ENCODE measurements at places on chromosomes 13 and 19.

GRCh38 chr13:80685942-80686341 lies 345.0 kb upstream of the SPRY2 start:
- DNase-seq: no peak

GRCh38 chr13:113421673-113422270 lies 31.5 kb downstream of the ADPRHL1 start:
- no peak for DNase-seq

GRCh38 chr19:53389978-53390377 lies 5.0 kb upstream of the ZNF765 start:
- no peak for DNase-seq

DNA sequence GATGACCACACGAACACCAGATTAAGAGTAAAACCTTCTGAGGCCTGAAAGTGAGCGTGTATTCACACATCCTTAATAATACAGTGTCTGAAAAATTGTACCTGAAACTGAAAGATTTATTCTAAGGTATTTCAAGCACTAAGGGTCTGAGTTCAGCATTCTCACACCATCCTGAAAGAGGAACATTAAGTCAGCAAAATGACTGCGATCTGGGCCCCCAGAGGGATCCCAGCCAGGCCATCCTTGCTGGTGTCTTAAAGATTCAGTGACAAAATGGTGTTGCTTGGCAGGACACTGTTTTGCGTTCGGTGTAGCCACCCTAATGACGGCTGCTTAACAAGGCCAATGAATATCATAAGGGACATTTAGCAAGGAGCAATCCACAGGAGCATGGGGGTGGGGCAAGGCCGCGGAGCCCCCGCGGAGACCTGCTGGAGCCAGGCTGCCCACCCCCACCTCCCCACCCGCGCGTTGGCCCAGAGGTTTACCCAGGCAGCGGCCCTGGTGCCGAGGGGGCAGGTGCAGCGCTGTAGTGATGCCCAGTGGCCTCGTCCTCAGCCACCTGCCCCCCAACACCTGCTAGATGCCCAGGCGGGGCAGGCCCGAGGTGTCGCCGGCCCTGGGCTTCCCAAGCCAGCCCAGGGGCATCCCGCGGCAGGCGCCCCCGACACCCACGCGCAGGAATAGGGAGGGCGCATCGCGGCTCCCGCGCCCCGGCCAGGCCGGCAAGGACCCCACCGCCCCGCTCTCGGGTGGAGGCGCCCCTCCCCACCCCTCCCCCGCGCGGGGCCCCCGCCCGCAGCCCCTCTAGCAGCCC lies 742 bp downstream of the NALCN start:
- no peak for DNase-seq

GRCh38 chr19:6047741-6048251 lies 62.5 kb downstream of the RFX2 start:
- peak; percentile 2 for DNase-seq

DNA sequence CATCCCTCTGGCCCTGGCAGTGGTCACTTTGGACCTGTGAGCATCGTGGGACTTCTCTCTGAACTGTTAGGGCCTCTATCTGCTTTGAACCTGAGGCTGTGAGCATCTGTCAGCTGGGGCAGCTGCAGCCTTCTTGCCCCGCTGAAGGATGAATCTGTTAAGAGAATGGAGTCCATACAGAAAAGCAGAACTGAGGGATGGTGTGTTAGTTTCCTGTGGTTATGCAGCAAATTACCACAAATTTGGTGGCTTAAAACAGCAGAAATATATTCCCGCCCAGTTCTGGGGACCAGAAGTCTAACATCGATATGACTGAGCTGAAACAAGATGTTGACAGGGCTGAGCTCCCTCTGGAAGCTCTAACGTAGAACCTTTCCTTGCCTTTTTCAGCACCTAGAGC lies 1.6 kb upstream of the ZNF497 start:
- DNase-seq: peak; percentile 72

DNA sequence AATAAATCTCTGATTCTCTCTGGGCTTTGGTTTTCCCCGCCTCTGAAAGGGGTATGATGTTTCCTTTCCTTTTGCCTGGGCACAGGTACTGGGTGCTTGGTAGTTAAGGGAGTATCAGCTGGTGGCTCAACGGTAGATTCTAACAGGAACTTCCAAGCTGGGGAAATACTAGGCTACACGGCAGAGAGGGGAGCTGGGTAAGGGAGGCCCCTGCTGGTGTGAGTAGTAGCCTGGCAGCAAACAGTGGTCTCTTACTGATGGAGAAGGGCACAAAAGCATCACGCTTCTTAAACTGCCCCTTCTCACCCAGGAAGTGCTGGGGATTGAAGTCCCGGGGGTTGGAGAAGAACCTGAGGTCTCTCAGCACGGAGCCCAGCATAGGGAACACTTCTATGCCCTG lies 26.9 kb upstream of the CYP2A7 start:
- peak; percentile 9 for DNase-seq

DNA sequence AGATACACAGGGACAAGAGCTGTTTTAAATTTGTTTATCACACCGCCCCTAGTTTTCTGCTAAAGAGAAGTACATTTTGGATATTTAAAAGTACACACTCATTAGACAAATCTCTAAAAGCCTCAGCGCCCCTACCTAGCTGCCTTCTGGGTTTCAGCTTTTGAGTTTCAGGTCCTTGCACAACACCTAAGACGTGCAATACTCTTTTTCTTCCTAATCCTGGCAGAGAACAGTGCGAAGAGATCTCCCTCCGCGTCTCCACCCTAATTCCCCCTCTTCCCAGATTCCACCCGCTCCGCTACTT lies 421 bp upstream of the KLF5 start:
- no peak for DNase-seq

- DNase-seq: no peak
These were observed 721.1 kb downstream of the EFNB2 start for GRCh38 chr13:105814219-105814901.

DNA sequence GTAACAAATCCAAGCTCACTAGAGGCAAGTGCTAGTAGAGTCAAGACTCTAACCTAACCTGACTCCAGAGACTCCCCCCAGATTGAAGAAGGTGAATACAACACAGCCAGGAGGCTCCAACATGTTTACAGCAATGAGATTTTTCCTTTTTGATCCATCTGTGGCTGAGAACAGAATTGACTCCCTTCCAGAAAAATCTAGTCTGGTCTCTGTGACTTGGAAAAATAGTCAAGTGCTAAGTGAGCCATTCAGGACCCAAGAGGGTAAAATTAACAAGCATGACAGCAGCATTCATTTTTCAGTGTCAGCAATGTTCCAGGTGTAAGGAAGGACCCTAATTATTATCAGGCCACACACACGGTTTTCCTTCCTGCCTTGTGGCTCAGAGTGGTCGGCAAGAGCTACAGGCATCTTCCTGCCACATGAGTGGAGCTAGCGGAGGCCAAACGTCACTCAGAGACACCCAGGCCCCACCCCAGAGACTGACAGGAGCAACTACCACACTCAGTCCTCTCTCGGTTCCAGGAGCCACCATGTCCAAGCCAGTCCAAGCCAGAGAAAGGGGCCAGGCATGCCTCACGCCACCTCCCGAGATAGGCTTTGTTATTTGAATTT lies 395.1 kb downstream of the FOXO1 start:
- no peak for DNase-seq

GRCh38 chr13:32253911-32254399 lies 61.2 kb downstream of the ZAR1L start:
- no peak for DNase-seq

- DNase-seq: no peak
These were observed 98.2 kb downstream of the LACC1 start for GRCh38 chr13:43977911-43978310.

DNA sequence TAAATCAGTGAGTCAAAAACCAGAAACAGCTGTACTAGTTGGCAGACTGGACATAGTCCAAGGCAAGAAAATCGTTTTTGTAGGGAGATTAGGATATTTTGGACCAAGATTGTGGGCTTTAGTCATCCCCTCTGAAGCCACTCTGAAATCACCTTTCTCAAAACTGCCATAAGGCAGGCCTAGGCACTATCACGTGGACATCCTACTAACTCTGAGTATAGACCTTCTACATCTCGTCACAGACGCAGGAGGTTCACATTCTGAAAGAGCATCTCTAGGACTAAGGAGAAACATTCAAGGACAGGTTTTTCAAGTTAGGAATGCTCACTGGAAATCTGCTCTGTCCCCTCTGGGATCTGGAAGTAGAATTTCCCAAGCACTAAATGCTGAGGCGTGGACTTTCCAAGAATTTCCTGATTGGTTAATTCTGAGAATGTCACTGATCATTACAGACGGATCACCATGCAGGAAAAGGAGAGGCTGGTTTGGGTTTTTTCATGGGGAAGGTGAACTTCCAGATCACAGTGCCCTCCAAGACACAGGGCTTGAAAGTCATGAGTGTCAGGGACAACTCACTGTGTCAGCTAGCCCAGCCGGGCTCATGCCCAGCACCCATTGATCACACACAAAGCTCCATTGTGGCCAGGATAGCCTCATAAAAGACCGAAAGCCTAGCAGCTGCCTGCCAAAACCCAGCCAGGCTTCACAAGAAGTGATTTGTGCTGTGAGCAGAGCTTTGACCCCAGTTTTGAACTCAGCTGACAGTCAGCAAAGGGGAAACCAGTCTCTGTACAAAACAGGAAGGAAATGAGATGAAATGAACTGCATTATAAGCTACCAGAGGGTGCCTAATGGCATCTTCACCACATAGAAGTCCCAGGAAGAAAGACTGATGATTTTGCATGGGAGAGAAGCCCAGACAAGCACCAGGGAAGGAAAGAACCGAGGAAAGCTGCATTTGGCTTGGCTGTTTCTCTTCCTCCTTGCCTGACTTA lies 2.7 kb upstream of the RUBCNL start:
- peak; percentile 84 for DNase-seq

- no peak for DNase-seq
These were observed 17.9 kb downstream of the COG3 start for GRCh38 chr13:45482571-45483173.

DNA sequence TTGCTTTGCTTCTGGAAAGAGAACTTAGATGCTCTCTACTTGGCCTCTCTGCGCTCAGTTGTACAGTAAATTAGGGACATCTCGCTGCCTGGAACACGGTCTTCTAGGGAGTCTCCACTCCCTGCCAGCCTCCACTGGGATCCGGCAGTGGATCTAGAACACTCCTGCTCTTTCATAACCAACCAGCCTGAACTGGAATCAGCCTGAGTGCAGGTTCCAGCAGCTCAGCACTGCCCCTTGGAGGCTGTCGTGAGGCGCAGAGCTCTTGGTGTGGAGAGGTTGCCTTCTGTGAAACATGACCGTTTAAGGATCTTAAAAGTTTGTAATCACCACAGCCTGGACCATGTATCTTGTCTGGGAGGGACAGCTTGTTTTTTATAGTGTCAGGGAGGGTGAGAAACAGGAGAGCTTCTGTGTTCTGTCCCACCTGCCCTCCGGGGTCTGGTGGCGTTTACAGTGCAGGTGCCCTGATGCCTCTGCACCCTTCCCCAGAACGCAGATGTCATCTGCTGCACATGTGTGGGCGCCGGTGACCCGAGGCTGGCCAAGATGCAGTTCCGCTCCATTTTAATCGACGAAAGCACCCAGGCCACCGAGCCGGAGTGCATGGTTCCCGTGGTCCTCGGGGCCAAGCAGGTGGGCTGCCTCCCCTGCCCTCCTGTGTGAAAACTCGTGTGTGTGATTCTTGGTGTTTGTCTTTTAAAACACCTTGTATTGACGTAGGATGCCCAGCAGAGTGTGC lies 24.8 kb downstream of the UPF1 start:
- DNase-seq: no peak

DNA sequence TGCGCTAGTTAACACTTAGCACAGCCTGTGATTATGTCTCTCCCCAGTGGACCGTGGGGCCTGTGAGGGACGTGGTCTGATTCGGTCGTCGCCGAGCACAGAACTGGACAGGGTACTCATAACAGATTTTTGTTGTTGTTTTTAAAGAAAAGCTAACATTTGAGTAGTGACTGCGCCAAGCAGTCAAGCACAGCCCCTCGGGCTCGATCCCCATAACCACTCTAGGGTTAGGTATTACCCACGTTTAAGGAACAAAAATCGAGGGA lies 805 bp upstream of the PTOV1 start:
- no peak for DNase-seq

DNA sequence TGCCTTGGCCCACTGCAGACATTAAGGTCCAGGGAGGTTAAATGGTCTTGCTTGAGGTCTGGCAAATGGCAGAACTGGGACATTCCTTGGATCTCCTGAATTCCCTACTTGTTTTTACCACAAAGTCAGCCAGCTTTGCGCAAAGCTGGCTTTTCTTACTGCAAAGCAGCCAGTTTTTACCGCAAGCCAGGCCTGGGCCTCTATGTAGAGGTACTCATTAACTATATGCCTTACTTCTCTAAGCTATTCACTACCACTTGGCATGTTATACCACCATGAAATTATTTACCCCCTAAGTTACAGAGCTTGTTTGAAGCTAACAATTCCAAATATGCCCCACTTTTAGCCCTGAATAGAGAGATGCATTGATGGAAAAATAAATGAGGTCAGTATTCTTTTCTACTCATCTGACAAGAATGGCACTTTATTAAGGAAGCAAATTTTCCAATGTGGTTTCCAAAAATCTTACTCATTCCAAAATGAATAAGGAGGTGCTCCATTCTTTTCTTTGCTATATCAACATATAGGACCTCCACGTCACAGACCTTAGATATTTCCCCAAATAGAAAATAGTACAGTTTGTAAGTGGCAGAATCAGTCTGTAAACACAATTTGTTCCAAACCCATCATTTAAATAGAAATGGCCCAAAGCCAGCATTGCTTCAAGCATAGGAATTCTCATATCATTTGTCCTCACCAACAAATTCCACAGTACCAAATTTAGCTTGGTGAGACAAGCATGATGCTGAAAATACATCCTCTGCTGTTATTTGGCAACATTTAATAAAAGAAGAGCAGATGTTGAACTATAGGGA lies 143.9 kb upstream of the TSC22D1 start:
- no peak for DNase-seq

DNA sequence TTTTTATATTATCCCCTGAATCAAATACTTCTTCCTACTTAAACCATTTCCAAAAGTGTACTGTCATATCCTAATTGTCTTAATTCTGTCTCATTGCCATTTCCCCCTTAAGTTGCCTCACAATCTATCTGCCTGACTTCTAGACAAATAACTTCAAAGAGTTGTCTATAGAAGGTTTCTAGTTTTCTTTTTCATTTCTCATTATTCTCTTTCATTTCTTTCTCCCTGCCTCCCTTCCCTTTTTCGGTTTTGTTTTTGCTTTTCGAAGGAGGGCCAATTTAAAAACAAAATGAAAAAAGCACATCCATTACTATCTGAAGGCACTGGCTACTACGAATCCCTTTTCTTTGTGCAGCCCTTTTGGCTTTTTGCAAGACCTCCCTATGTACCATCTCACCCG lies 367.2 kb downstream of the DNAJC15 start:
- no peak for DNase-seq

GRCh38 chr19:27971071-27971470 lies 1241.9 kb downstream of the UQCRFS1 start:
- DNase-seq: no peak

DNA sequence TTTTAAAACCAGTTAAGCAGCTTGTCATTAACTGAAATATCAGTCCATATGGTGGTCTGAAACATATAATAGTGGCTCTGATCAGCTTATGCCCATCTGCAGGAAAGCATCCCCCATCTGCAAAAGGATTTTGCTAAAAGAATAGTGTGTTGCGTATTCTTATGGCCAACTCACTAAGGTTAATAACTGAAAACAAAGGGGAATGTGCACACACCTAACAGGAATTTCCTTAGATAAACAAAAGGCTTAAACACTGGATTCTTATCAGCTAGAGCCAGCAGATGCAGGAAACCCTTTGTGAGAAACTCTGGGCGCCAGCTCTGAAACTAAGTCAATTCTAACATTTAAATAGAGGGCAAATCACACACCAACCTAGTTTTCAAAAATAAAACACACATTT lies 22.1 kb downstream of the VPS36 start:
- DNase-seq: peak; percentile 51
